Effector memory CD4-positive, alpha-beta T cell (primary cell): ENCODE measurements at places on chromosomes 4 and X.

DNA sequence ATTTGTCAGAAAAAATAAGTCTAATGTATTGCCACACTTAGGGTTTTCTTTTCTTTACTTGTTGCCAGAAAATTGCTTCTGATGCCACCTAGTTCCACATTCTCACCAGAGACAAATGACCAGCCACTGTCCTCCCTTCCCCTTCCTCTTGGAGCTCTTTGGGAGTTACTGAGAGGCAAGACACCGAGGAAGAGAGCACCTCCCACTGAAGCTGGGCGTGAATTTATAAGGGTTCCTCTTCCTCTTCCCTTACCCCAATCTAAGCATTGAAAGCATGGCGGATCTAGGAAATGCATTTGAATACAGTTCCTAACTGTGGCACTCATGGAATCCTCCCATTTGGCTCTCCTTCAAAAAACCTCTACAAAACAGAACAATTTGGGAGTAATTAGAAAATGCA, 30.0 kb downstream of the ANXA3 start:
- DNase-seq: no peak
- no peak overlapping the region for H3K27ac ChIP-seq

DNA sequence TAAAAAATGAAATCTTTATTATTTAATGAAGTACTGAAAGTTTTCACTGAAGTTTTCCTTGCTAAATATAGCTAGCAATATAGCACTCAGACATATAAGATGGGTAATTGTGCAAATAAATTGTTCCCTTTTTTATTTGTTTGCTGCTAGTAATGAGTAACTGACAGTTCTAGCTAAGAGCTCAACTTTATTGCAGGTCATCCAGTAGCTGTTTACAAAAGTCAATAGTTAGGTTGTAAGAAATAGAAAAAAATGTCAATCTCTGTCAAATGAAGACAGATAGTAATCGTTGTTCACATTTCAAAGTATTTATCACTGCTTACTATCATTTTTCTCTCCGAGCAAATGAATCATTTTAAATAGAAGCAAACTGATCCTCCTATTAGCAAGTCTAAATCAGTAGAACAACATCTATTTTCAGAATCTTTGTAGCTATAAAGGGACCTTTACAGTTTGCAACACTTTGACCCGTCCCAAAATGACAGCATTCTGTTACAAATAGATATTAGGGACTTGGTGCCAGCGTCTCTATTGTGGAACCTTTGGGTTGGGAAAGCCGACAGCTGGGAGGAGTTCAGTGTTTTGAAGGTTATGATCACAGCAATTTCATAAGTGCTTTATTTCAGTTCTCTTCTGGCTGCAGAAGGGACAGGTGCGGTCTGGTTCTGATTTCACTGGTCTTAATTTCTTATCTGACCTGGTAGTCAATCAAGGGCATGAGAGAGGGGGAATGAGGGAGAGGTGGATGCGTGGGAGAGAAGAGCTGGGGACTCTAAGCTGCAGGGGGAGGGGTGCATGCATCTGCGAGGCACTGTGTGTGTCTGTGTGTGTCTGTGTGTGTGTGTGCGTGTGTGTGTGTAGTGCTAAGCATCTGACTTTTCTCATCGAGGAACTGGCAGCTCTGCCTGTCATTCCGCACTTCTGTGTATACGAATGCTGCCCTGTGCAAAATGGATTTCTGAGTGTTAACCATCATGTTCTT, 227.9 kb upstream of the PITX2 start:
- no peak for DNase-seq
- H3K36me3 ChIP-seq: no peaks in the 10 kb centered on the region
- H3K27ac ChIP-seq: no peak overlapping the region
- no peaks in the 10 kb centered on the region for H3K27me3 ChIP-seq

DNA sequence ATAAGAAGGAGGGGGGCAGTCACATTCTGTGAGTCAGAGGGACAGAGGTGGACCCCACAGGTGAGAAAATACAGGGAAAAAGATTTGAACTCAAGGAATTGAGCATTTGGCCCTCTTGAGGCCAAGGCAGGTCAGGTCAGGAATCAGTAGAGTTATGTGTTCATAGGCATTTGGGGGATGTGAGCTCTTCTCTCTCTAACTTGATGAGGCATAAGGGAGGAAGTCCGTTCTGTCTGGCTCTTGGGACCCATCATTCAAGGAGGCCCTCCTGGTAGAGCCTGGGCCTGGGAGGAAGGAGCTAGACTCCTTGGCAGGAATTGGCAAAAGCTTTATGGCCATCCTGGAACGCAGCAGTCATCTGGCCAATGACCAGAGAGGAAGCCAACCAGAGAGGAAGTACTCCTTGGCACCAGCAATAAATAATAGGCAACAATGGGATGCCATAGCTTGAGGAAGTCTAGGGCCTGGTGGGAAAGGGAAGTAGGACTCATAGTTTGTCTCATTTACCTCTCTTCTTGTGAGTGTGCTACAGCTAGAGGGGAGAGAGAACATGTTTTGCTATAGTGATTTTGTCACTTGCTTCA, 53.0 kb downstream of the MSN start:
- DNase-seq: no peak
- peaks cover 25% of the 10 kb centered on the region for H3K36me3 ChIP-seq
- H3K4me3 ChIP-seq: no peak overlapping the region

- H3K36me3 ChIP-seq: peaks cover 44% of the 10 kb centered on the region
- peaks cover 36% of the 10 kb centered on the region for H3K4me1 ChIP-seq
- peak; percentile 95 for DNase-seq
- H3K27ac ChIP-seq: peak overlapping the region; percentile 97
These were observed 5.6 kb downstream of the FLNA start for GRCh38 chrX:154368630-154369448.

GRCh38 chr4:94032754-94033153, 174.9 kb upstream of the SMARCAD1 start:
- no peak overlapping the region for H3K4me3 ChIP-seq
- H3K36me3 ChIP-seq: no peaks in the 10 kb centered on the region
- H3K4me1 ChIP-seq: no peaks in the 10 kb centered on the region
- DNase-seq: no peak
- H3K27ac ChIP-seq: no peak overlapping the region
- H3K27me3 ChIP-seq: no peaks in the 10 kb centered on the region

GRCh38 chr4:54268151-54268550, 39.1 kb downstream of the PDGFRA start:
- no peak overlapping the region for H3K4me3 ChIP-seq
- no peak overlapping the region for H3K27ac ChIP-seq
- H3K4me1 ChIP-seq: no peaks in the 10 kb centered on the region
- no peaks in the 10 kb centered on the region for H3K27me3 ChIP-seq
- no peak for DNase-seq

GRCh38 chrX:65999029-65999562, 40.8 kb downstream of the VSIG4 start:
- H3K27me3 ChIP-seq: no peaks in the 10 kb centered on the region
- no peak for DNase-seq
- H3K27ac ChIP-seq: no peak overlapping the region

- H3K4me3 ChIP-seq: peak overlapping the region; percentile 72
- H3K4me1 ChIP-seq: no peaks in the 10 kb centered on the region
- no peaks in the 10 kb centered on the region for H3K36me3 ChIP-seq
These were observed 893 bp downstream of the RLIM start for GRCh38 chrX:74613370-74614092.

- no peaks in the 10 kb centered on the region for H3K36me3 ChIP-seq
- H3K4me1 ChIP-seq: no peaks in the 10 kb centered on the region
- no peak overlapping the region for H3K27ac ChIP-seq
- no peak overlapping the region for H3K4me3 ChIP-seq
- H3K27me3 ChIP-seq: no peaks in the 10 kb centered on the region
- no peak for DNase-seq
These were observed 6.8 kb upstream of the TCEANC start for GRCh38 chrX:13646154-13646549.

DNA sequence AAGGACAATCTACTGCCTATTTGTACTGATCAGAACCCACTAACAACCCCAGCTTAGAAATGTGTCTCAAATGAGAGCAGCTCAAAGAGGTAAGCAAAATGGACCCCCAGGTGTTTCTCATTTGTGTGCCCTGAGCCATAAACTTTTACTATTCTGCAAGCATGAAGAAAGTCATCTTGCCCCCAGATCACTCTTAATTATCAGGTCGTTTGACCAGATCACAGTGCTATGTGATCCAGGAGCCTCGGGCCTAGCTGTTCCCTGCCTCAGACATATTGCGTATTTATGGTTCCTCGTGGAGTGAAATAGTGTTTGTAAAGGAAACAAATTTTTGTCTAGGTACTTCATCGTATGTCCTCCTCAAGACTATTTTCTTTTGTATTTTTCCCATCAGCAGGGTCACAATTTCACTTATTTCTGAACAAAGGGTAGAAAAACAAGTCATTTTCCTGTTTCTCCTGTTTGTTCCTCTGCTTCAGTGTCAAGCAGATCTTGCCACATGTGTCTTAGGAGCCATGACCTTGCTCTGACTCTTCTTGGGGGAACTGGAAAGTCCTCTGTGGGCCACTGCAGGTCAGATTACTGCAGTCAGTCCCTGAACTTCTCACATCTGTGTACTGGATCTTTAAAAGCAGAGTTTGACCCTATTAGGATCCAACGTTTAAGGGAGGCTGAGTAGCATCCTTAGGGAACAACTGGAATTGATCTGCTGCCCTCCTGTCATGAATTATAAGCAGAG, 194.9 kb downstream of the PALLD start:
- no peak overlapping the region for H3K27ac ChIP-seq
- H3K36me3 ChIP-seq: no peaks in the 10 kb centered on the region
- H3K4me3 ChIP-seq: no peak overlapping the region
- no peaks in the 10 kb centered on the region for H3K4me1 ChIP-seq
- H3K27me3 ChIP-seq: no peaks in the 10 kb centered on the region

DNA sequence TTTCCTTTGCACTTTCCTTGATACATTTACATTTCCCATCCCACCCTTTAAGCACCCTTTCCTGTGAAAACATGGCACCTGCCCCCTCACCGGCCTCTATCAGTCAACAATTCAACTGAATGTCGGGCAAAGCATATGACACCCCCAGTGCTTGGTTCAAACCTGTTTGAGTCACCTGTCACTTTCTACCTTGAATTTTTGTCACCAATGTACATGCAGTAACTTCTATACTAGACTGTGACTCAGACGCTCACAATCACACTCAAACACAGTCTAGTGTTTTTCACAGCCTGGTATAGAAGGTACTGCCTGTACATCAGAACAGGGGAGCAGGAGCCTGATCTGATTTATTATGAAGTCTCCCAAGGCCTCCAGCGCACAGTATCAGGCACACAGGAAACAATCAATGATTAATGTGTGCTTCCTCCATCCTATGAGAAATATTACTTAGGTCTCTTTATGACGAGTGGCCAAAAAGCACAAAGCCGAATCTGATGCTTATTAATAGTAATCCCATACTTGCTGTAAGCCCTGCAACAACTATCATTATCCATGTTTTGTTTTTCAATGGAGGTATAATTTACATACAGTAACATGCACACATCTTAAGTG, 49.2 kb upstream of the FAM9C start:
- H3K4me1 ChIP-seq: peaks cover 40% of the 10 kb centered on the region
- H3K27me3 ChIP-seq: no peaks in the 10 kb centered on the region
- no peak for DNase-seq
- H3K27ac ChIP-seq: peak overlapping the region; percentile 97
- H3K36me3 ChIP-seq: no peaks in the 10 kb centered on the region

- DNase-seq: no peak
- H3K4me1 ChIP-seq: no peaks in the 10 kb centered on the region
- H3K27ac ChIP-seq: no peak overlapping the region
- H3K27me3 ChIP-seq: no peaks in the 10 kb centered on the region
- H3K4me3 ChIP-seq: no peak overlapping the region
These were observed 196.3 kb upstream of the MAB21L2 start for GRCh38 chr4:150385606-150386005.

DNA sequence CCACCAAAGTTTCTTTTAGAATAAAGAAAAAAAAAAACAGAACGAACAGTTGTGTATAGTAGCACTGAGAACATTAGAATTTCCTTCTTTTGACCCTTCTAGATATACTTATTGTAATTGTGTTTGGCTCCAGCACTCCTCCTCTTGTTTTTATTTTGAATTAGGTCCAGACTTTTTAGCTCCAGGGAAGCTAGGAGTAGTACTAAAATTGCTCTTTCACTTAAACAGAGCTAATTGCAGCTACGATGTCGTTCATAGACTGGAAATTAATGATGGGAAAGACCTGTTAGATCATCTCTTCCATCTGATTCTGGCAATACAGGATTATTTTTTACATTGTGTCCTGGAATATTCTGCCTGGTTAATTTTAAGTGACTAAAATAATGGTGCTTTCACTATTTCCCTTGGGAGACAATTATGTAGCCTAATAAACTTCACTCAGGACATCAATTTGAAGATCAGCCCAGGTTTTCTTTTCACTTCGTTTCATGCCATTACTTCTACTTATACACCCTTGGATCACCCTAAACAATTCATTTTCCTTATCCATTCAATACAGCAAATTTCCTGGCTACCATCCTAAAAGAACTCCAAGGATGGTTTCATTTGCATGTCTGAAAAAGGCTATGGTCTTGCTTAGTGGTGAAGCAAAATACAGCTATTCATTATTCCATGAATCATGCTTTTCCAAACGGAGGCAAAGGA, 480.8 kb upstream of the TECRL start:
- H3K27ac ChIP-seq: no peak overlapping the region
- no peak for DNase-seq
- no peaks in the 10 kb centered on the region for H3K27me3 ChIP-seq

DNA sequence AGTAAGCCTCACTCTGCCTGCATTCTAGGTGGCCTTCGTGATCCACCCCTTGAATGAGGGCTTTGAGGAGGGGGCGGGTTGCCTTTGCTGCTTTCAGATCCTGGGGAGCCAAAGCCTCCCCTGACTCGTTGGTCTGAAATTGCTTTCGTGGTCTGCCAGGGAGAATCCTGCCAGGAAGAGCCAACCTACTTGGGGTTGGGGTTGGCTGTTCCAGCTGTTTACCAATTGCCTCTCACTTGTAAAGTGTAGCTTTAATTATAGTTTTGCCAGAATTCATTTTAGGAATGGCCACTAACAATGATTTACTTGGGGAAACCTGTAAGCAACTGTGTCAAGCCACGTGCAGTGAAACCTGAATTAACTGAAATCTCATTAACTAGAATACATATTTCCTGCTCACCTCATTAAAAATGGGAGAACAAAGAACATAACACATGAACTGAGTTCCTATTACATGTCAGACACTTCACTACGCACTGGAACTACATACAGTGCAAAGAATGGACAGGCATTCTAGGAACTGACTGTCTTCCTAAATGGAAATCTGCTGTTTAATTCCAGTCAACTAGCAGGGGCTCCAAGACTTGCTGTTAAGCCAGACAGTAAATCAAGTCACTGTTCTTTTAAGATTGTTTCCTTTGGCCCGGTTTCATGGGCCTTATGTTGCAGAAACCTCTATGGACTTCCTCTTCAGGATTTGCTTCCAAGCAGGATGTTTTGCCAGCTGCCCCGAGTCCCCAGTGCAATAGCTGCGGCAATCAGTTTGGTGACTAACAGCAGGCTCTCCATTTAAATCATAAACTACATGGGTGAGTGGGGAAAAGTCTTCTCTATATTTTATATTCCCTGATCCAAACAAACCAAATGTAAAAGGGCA, 16.4 kb upstream of the NKRF start:
- H3K27me3 ChIP-seq: no peaks in the 10 kb centered on the region
- H3K4me3 ChIP-seq: no peak overlapping the region
- H3K4me1 ChIP-seq: no peaks in the 10 kb centered on the region
- peaks cover 40% of the 10 kb centered on the region for H3K36me3 ChIP-seq
- H3K27ac ChIP-seq: no peak overlapping the region
